ENCODE measurements at places on chromosomes 2 and 18.

- peak; percentile 77 for DNase-seq
These were observed 109.1 kb downstream of the SMAD7 start for GRCh38 chr18:48841381-48842258.

GRCh38 chr2:223093436-223094241 lies 41.6 kb downstream of the KCNE4 start:
- peak; percentile 81 for DNase-seq

DNA sequence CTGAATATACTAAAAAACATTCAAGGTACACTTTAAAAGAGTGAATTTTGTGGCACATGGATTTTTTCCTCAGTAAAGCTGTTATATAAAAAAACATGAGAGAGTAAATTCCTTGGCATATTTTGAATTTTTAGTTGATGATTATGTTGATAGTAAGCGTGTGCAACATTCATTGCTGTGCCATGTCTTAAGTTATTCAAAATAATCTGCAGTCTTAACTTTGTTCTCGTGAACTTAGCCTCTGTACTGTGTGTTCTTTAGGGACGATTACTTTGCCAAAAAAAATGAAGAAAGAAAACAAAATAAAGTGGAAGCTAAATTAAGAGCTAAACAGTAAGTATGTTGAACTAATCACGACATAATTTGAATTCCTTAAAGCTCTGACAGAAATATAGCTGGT lies 9.6 kb downstream of the SSB start:
- DNase-seq = peak; percentile 48

DNA sequence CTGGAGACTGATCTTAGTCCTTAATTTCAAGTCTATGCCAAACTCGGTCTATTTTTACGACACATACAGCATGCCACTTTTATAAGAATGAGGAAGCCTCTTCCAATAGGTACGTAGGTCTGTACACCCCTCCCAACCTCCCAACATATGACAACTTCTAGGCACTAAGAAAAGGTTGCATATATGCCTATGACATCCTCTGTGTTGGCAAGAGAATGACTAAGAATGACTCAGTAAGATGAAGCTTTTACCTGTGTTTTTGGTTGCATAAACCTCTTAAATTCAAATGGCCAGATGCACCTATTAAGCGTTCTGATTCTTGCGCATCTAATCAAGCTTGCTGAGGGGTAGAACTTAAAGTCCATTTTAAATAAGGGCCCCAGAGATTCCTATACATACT lies 586.4 kb upstream of the ZEB2 start:
- DNase-seq = no peak

DNA sequence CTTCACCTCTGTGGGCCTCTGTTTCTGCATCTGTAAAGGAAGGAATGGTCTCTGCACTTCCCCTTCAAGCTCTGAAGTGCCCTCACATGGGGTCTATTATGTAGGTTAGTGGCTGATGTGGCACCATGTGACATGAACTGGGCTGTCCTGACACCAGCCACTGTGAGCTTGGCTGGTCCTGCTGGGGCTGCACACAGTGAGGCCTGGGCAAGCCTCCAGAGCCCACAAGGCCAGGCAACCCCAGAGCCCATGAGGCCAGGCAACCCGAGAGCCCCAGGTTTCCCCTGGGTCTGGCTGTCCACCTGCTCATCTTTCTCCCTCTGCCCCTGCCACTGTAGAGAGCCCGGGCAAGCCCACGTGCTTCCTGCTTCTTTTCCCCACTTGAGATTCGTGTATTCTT lies 150.1 kb upstream of the SMAD2 start:
- DNase-seq = no peak

DNA sequence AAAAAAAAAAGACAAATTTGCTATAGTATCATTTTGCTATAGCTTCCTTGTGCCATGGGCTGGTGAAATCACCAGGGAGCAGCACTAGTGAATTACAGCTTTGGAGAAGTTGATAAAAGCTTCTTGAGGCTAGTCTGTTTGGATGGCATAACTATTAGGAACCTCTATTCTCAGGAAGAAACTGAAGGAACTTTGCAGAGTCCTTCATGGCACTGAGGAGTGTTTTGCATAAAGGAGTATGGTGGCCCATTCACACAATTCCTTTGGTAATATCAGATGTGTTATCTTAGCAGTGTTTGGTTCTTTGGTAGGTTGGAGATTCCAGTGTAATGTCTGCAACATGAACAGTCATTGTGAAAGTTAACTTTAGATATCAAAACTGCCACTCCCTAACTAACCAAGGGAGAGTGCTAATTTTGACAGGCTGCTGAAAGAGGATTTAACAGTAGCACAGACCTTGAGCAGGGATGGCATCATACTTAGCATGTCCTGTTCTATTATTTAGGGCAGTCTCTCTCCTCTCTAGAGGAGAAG lies 76.6 kb upstream of the ZFP36L2 start:
- no peak for DNase-seq
